ENCODE measurements at places on chromosomes 1 and 21.

- no peak for DNase-seq
These were observed 46.0 kb upstream of the OLIG2 start for GRCh38 chr21:32979598-32980268.

DNA sequence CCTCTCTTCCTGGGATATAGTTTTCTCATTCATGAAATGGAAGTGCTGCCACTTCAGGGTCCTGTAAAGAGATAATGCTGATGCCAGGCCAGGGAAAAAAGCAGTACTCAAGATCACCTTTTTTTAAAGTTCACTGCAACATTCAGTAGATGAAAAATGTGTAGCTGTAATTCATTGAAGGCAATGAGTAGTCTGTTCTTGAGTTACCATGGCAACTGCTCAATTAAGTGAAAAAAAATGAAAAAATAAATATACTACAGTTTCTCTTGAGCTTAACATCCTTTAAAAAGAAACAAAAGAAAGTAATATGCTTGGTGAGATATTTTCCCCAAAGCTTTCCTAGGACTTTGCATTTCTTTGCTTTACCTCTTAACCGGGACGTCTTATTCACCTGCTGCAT lies 183.3 kb downstream of the AK5 start:
- no peak for DNase-seq

- no peak for DNase-seq
These were observed 20.7 kb downstream of the DNAJC6 start for GRCh38 chr1:65330021-65330420.

DNA sequence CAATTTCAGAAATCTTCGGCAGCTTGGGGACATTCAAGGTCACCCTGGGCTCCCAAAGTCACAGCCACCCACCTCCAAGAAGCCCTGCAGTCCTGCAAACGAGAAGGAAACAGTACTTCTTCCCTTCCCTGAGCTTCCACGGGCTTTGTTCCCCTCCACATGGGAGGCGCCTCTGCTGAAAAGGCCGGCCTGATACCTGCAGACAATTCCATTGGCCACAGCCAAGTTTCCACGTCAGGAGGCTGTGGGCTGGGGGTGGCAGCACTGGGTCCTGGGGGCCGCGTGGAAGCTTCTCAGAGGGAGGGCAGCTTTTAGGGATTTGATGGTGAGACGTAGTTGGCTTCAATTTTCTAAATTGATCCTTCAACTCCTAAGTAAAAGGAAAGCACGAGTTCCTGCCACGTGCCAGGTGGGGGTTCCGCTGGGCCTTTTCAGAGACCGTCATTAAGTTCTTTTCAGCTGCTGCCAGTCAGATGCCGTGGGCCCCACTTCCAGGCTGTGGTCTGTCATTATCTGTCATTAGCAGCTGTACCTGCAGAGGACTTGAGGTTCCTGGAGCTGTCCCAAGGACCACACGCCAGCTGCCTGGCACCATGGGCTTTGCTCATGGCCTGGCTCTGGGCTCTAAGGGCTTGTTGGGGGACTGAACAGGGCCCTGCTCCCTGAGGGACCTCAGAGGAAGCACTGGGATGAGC lies 98.7 kb downstream of the CRYAA start:
- DNase-seq: no peak

DNA sequence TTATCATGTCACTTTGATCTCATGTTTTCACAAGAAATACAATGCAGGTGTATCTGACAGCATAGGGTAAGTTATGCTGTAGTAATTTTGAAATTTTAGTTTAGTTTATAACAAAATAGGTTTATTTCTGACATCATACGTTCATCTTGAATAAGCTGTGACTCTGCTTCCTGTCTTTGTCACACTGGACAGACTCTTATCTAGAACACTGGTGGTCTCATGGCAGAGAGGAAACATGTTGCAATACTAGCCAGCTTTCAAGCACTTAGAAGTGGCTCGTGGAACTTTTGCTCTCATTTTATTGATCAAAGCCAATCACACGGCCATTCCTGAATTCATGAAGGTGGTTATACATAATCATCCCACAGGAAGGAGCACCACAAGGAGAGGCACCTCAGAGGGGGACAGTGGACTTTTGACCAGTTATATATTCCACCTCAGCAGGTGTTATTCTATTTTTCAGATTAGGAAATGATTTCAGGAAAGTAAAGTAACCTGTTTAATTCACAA lies 46.5 kb downstream of the CYP2J2 start:
- DNase-seq: no peak

DNA sequence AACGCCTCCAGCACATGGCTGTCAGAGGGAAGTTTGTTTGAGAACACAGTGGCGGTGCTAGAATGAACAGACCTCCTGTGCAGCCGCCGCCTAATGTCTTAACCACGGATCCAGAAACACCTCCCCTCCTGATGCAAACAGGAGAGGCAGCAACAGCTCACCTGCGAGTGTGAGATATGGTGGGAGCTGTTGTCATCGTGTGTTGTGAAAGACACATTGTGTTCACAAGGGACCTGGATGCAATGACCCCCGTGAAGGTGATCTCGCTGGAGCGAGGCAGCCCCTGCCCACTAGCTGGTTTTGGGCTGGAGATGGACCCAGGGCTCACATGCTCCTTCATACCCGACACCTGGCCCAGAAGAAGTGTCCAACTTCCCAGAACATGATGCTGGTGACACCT lies 315.3 kb upstream of the C1orf174 start:
- DNase-seq: no peak

DNA sequence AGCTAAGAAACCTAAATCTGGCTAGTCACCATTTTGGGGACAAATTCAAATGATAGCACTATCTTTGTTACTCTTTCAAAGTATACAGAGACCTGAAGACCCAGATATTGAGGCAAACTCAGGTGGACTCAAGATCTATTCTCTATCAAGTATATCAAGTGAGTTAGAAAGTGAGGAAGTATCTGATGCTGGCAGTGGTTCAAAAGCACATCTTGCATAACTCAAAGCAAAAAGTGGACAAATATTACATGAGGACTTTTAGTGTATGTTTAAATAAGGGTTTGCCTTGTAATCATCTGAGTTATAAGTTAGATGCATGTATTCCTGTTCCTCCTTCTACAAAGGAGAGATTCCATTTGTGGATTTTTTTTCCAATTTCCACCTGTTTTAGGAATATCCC lies 338.4 kb downstream of the DISC1 start:
- no peak for DNase-seq

DNA sequence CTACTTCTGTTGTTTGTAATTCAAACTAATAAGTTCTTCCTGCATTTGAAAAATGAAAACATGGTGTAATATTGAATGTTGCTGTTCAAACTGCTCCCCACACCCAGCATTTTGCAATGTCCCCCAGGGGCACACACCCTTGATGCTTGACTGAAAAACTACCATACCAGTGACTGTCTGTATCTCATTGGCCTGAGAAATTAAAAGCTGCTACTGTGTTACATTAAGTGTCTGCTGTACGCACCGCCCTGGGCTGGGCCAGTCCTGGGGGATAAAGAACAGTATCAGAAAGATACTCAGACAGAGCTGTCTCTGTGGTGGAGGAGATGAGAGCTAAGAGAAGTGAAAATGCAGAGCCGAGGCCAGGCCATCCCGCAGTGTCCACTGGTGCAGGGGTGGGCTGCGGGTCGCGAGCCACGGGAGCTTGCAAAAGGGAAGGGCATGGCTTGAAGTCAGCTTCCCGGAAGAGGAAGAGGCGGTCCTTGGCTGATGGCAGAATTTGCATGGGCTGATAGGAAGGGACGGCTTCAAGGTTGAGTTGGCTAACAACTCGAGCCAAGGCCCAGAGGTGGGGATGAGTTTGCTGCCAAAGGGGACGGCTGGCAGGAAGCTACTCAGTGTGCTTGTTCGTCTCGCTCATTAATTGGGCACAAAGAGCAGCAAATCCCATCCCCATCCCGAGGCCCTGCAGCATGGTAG lies 329.8 kb upstream of the VAMP3 start:
- no peak for DNase-seq
